ENCODE measurements at places on chromosomes 4 and X.

- DNase-seq = no peak
Measured at GRCh38 chr4:2915789-2916188, 47.4 kb downstream of the NOP14 start.

DNA sequence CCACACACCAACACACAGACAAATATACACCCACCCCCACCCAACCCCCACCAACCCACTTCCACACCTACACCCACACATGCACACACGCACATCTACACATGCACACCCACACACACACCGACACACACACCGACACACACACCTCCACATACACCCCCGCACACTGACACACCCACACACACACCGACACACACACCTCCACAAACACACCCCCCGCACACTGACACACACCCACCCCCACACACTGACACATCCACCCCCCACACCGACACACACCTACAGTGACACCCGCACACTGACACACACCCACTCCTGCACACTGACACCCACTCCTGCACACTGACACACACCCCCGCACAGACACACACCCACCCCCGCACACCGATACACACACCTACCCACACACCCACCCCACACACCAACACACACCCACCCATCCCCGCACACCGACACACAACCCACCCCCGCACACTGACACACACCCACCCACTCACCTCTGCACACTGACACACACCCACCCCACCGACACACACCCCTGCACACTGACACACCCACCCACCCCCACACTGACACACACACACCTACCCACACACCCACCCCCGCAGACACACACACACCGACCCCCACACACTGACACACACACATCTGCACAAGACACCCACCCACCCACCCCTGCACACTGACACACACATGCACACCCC is 31.1 kb downstream of the FGFRL1 start:
- no peak for DNase-seq

DNA sequence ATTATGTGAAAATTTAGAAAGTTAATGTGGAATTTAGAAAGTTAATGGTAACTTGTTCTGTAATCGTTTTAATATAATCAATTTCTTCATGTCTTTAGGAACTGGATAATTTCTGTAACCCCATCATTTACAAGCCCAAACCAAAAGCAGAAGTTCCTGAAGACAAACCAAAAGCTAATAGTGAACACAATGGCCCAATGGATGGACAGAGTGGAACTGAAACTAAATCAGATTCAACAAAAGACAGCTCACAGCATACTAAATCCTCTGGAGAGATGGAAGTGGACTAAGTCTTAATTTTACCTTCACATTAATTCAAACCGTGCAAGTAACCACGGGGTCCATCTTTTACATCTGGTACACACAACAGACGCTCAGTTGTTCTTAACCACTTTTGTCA is 48.1 kb upstream of the PLK4 start:
- DNase-seq = no peak

DNA sequence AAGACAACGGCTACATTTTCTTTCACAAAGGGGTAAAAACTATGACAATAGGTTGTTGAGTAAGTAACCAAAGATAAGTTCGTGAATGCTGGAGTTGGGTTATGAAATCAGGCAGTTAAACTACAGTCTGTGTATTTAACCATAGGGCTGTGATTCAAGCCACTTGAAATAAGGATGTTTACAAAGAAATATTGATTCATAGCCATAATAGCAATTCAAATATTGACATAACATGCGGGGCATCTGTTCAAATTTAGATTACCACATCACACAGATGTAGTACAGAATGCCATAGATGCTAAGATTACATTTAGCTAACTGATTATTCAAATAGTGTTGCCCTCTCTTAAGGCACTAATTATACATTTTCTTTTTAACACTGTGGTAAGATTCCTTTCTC is 364.1 kb downstream of the FSTL5 start:
- DNase-seq = peak; percentile 20

All from NCI-H146 (cell line).